ENCODE measurements at places on chromosomes 3 and 15.
A peak's percentile ranks its signal among the peaks of the same experiment; 100 is the strongest.

GRCh38 chr3:97821287-97821773 lies 481 bp upstream of the CRYBG3 start:
- DNase-seq = peak; percentile 21

- DNase-seq = no peak
Observed at GRCh38 chr3:63290686-63291085, 12.6 kb downstream of the SYNPR start.

DNA sequence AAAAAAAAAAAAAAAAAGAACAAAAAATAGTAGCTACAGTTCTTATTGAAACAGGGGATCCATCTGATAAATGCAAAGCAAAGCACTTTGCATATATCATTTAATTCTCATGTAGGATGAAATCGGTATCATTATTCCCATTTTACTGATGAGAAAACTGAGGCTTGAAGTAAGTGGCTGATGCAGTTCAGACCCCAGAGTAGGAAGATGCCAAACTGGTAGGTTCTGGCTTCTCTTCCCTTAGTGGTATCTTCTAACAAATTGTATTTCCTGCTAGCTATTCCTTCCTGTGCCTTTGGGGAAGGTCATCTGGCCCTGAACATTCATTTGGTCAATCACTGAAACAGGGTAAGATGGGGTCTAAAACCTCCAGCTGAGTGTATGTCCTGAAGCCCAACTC lies 21.9 kb downstream of the PIF1 start:
- no peak for DNase-seq

- no peak for DNase-seq
Observed at GRCh38 chr3:95311272-95311671, 1248.4 kb downstream of the NSUN3 start.

GRCh38 chr15:52303093-52303772 lies 7.6 kb upstream of the MYO5C start:
- no peak for DNase-seq

GRCh38 chr3:49133226-49133951 lies 539 bp upstream of the LAMB2 start:
- DNase-seq = peak; percentile 67

DNA sequence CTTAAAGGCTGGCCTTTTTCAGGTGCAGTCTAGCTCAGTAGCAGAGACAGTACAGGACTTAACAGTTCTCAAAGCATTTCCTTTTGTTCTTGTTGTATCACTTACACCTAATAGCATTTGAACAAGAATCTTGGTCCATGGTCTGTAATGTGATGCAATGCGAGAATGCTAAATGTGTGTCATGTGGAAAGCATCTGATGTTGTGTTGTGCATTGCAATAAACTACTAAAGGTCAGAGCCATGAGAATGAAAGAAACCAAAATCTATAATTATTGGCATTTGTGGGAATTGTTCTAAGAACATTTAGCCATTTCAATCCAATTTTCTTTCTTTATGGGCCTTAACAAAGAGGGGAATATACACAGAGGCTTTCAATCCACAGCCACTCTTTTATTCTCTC lies 324.5 kb upstream of the ROBO2 start:
- no peak for DNase-seq

DNA sequence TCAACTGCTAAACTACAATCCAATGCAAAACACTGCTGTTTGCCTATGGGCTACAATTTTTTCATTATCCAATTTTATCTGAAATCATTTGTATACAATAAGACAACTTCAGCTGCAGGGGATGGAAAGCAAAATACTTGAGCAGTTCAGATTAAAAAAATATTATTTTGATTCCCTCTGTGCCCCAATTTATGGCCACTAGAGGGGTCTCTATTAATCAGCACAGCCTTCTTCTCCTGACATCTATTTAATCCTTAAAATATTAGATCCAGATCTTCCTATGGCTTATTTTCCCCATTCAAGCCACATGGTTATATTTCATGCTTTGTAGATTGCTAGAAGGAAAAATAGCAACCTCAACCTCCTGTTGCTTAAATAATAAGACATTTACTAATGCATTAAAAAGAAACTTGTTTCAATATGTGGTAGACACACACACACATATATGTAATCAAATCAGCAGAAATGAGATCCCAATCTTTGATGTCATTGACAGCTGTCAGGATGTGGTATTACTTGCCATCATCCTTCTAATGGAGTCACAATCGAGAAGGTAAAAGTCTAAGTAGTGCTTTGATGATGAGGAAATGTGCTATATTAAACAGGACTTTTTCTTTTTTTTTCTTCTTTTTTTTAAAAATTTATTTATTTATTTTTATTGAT lies 104.2 kb downstream of the P2RY1 start:
- DNase-seq = no peak

- no peak for DNase-seq
Observed at GRCh38 chr3:43838877-43839276, 148.1 kb downstream of the ABHD5 start.

- no peak for DNase-seq
Observed at GRCh38 chr3:6180171-6180570, 680.7 kb upstream of the GRM7 start.

DNA sequence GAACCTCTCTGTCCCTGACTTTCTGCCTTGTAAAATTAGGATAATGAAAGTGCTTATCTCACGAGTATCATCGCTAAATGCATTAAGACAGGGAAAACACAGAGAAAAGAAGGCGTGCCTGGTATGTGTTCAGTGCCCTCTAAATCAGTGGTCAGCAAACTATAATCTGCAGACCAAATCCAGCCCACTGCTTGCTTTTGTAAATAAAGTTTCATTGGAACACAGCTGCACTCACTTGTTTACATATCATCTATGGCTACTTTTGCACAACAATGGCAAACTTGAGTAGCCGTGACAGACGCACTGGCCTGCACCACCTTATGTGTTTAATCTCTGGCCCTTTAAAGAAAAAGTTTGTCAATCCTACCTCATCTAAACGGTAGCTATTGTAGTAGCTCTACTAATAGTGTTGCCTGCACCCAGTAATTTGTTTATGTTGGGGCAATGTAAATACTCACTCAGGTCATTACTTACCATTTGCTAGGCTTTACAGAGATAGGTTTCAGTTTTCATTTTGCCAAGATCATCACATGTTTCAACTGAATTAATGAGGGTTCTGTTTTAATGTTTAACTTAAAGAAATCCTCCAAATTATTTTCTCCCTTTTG lies 229.4 kb downstream of the FEZF2 start:
- no peak for DNase-seq

- DNase-seq = no peak
Observed at GRCh38 chr3:46999516-47000197, 20.2 kb downstream of the NBEAL2 start.

DNA sequence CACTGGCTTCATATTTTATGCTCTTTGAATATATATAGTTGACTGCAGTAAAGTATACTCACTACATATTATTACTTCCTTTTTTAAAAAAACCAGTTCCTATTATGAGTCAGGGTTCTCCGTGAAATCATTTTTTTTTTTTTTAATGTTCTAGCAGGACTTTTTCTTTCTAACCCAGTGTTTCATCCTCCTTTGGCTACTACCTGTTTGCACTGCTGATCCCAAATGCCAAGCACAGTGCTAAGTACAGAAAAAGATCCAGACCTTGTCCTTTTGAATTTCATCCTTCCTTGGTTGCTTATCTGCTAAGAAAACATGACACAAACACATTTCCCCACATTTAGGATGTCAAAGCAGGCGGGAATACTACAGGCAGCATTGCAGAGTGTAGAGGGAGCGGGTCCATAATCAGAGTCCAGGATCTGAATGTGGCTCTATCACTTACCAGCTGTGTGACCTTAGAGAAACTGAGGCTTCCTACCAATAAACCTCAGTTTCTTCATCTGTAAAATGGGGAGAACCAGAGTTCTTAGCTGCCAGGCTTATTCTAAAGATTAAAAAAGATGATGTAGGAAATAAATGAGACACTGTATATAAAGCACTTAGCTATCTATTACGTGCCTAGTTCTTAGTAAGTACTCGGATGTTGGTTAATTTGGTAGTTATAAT lies 37.2 kb upstream of the ANPEP start:
- DNase-seq = no peak

All from retinal pigment epithelial cell (primary cell).